ENCODE measurements at places on chromosomes 7 and 10. TPM values are rescaled to one million over a fixed set of nuclear protein-coding genes. Genes with fewer than 3 reads are reported as not detected.

DNA sequence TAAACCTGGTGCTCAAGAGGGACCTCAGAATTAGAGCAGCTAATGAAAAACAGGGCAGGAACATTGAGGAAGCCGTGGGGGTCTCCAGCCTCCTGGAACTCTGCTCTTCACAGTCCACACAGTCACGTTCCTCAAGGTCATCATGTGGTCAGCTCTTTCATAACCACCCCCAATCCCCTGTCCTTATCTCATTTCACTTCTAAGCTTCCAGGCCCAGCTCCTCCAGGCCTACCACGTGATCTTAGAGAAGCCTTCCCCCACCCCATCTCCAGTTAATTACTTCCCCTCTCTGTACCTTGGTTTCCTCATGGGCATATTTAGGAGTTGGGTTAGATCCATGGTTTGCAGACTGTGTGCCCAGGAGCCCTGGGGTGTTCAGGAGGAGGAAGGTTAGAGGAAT is 106.4 kb upstream of the TCF7L2 start:
- DNase-seq: no peak

GRCh38 chr7:18936265-18936664 is 181.2 kb downstream of the TWIST1 start:
- DNase-seq: no peak

DNA sequence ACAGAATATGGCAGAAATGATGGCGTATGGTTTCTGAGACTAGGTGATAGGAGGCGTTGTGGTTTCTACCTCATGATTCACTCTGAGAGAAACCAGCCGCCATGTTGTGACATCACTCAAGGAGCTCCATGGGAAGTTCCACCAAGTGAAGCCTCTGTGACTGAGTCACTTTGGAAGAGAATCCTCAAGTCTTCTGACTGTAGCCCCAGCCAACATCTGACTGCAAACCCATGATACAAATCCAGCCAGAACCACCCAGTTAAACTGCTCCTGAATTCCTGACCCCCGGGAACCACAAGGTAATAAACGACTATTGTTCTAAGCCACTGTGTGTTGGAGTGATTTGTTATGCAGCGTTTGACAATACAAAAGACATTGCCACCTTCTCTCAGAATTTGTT is 91.1 kb upstream of the CARD11 start:
- no peak for DNase-seq

- DNase-seq: no peak
Observed at GRCh38 chr10:122143238-122143841, 127.8 kb upstream of the BTBD16 start.

Gene CCT6A
- 257 TPM for total RNA-seq

DNA sequence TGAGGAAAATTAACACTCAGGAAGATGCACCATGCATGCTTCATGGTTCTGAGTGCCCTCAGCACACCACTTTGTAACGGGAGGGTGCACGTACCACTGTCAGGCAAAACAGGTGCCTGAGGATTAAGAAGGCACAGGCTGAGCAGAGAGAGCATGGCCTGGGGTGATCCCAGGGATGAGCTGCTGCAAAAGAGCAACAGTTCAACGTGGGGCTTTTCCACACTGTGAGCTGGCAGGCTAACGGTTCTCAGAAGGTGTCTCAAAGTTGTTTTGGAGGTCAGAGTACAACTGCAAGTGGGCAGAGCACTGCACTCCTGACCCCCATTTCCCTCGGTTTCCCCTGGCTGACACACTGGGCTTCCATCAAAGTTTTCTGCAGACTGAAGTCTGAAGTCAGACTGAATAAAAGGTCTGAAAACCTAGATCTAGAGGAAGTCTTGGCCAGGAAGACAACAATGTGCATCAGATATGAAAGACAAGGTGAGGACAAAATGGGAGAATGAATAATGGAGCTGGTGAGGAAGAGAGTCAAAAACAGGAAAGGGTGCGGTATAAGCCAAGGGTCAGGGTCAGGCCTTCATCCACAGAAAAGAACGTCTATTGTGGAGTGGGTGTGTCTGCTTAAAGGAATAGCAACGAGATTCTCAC is 20.5 kb downstream of the ZNF438 start:
- no peak for DNase-seq

DNA sequence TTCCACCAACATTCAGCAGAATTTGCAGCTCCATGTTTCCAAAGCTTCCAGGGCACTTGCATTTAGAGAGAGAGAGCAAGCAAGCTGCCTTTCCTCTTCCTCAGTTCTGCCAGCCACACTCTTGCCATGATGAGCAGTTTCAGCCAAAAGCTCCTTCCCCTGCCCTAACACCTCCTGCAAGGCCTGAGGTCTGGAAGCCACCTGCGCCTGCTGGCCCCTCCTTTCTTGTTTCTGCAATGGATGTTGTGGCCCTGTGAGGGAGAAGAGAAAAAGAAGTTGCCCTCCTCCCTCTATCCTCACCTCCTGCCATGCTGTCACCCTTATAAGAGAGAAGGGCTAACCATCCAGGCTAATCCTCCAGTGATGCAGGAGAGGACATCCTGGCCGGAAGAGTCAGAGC is 48.7 kb downstream of the IKZF1 start:
- no peak for DNase-seq

Gene FGL2
- total RNA-seq: not detected

DNA sequence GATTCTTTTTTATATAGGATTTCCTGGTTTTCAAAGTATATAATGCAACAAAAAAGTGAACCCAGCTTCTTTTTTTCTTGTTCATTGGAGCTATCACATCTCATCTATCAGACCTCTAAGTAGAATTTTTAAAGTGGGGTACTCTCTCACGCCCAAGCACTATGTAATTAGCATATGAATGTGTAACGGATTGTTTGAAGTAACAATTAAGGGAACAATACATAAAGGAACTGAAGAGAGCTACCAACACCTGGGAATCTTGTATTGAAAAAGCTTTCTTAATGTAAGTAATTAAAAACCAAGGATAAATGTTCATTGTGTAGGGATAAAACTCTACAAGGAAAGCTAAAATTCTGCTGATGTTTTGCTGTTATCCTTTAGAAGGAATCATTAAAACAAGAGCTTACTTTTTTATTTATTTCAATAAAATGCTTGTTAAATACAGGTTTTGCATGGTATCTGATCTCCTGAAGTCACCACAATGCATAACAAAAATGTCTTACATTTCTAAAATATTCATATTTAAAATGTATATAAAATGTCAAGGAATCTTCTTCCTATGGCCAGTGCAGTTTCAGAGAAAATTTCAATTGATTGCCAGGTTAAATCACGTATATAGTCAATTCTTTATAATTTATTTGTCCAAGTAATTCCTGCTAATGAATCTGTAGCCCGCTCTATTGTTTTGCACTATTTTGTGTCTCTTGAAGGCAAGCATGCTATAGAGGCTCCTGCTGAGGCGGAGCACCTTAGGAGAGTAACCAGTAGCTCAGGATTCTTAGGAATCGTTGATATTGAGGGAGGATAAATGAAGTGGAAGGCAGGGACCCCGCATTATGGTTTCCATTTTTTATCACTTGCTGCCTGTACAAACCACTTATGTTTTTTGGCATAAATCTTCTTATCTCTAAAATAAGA is 51.6 kb downstream of the PTPRZ1 start:
- DNase-seq: no peak

All from HCT116 (cell line).